ENCODE measurements at places on chromosomes 2 and 18.

DNA sequence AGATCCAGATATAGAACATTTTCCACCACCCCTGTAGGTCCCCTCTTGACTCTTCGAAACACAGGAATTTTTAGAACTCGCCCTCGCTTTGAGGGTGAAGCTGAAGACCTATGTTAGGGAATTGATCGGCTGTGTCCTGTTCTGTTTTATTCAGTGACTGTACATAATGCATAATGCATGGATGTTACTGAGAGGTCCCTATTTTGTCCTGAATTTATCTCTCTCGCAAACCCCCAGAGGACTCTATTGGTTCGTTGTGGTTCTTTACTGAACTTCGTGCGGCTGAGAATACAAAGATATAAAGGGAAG is 431 bp upstream of the EIF5B start:
- DNase-seq: no peak

DNA sequence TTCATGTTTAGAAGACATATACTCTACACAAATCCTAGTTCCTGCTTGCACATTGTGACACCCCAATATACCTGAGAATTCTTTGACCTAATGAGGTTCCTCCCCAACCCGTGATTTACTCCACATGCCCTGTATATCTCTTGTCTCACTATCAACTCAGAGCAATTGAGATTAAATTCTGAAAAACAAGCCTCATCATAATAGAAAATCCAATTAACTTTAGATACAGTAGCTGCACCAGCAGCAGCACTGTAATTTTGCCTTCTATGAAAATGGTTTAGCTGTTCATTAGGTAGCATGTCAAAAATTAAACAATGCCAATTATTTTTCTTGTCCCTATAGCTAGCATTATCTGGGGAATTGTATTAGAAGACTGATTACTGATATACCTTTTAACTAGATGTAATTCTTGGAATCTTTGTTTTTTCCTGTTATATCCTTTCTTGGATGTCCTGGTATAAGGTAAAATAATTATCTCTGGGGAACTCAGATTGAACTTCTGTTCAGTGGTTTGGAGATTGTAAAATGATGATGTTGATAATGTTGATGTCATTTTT is 218.9 kb upstream of the TANK start:
- no peak for DNase-seq

- no peak for DNase-seq
Measured at GRCh38 chr2:99868260-99868659, 274.1 kb downstream of the AFF3 start.

GRCh38 chr2:78782196-78782595 is 243.3 kb upstream of the REG3G start:
- no peak for DNase-seq

GRCh38 chr2:105373344-105373781 is 25.5 kb downstream of the FHL2 start:
- DNase-seq: no peak

DNA sequence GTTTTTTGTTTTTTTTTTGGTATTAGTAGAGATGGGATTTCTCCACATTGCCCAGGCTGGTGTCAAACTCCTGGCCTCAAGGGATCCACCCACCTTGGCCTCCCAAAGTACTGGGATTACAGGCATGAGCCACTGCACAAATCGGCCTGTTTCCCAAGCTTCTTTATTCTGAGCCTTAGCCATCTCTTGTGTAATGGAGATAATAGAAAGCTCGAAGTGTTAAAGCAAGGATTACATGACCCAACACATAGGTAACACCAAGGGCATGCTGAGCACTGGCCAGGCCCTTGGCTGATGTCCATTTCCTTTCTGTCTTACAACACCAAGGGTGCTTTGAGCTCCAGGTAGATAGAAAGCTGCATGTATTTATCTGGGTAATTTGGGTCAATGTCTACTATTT is 187.8 kb upstream of the MEX3C start:
- DNase-seq: no peak

- DNase-seq: no peak
Measured at GRCh38 chr2:190716176-190716807, 67.4 kb downstream of the NAB1 start.

DNA sequence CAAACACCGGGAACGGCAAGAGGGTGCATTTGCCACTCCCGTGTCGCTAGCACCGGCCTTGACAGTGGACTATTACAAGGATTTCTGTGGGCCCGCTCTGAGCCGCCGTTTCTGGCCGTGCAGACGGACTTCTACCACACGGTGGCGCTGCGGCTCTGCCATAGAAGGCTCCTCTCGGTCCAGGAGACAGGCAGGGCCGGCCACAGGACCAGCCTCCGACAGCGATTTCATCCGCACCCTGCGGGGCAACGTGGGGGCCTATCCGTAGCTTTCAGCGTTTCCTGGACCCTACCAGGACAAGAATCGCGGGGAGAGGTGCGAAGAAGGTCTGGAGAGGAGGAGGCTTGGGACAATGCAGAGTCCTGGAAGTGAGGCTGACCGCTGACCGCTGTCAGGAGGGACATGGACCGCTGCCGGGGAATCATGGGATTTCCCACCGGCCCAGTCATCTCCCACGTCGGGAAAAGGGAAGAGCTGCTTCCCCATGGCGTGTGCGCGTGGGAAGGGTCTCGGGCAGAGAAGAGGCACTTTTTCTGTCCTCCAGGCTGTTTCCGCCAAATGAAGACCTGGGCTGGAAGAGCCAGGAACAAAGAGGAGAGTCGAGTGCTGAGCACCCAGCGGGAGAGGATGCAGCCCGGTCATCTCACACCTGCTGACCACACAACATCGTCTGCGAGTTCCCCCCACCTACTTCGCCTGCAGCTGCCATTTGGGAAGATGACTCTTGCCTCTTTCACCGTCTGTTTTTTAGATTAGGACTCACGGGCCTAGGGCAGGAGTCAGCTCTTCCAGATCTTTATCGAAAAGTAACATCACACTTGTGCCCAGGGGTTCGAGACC is 35.5 kb upstream of the HAAO start:
- DNase-seq: peak; percentile 72

- no peak for DNase-seq
Measured at GRCh38 chr2:88637464-88637863, 10.2 kb upstream of the EIF2AK3 start.

DNA sequence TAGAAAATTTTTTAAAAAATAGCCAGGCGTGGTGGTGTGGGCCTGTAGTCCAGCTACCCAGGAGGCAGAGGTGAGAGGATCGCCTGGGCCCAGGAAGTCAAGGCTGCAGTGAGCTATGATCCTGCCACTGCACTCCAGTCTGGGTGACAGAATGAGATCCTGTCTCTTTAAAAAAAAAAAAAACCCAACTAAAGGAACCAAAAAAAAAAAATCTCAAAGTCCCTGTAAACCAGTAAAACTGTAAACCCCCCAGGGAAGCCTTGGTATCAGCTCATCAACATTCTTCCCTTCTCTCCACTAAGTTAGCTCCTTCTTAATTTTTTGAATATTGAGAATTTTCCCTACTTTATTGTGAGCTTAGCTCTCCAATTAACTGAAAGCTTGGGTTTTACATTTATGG is 8.4 kb upstream of the MCFD2 start:
- DNase-seq: no peak

- DNase-seq: no peak
Measured at GRCh38 chr18:10688766-10689165, 162.9 kb downstream of the NAPG start.

- DNase-seq: no peak
Measured at GRCh38 chr2:60977562-60977895, 40.0 kb upstream of the PEX13 start.

GRCh38 chr18:36015629-36016028 is 43.1 kb downstream of the RMP24 start:
- DNase-seq: no peak

DNA sequence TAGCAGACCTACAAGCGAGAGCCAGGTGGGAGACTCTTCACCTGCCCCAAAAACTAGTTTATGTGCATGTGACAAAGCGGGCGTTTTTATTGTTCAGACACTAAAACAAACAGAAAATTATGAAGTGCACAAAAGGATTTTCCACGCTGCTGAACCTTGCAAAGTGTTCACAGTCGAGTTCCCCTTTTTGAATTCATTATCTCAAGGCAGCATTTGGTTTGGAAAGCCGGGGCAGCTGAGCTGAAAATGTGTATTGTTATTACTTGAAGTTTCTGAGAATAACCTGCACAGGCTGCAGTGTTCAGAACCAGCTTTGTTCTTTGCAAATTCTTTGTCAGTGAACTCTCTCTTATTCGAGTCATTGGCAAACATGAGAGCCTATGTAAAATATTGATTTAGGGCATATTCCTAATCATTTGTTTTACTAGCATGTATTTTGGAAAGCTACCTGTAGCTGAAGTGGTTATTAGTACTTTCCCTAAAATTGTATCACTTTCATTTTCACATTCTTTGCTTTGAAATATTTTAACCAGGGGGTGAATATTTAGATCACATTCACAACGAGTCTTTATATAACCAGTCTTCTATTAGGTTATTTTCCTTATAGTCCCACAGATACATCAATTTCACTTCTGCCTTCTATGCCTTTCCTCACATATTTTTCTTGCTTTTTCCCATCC is 59.5 kb downstream of the LRRTM1 start:
- no peak for DNase-seq

DNA sequence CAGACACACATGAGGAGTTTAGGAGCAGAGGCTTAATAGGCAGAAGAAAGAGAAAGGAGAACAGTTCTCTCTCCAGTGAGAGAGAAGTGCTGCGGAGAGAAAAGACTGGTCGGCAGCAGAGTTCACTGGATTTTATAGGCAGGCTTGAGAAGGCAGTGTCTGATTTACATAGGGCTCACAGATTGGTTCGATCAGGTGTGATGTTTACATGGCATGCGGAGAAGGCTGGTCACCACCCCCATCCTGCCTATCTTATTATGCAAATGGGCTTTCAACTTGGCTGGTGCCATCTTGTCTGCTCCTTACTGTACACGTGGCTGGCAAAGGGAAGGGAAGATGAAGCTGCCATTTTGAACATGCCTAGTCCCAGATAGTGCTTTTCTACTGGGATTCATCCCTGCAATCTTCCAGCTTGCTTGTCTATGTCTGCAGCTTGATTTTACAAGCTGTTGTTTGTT is 113.4 kb downstream of the AP1S3 start:
- no peak for DNase-seq

Data from HCT116 (cell line).